Kidney (tissue), 22 donors: ENCODE measurements at places on chromosomes 7 and 10.

DNA sequence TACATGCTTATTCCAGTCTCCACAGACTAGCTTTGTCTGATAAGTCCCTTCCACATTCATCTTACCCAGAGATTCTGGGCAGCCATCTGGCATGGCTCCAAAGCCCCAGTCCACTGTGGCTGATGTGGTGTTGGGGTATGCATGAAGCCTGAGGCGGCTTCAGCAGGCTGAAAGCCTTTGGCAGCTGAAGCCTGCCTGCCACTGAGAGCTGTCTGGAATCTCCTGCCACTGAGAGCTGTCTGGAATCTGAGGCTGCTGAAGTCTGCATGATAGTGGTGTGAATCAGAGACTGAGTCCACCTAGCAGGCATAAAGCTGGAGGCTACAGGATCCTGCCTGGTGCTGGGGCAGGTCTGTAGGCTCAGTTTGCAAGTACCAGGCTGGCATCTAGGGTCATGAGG lies 87.1 kb downstream of the DYNC1I1 start:
- no peak for DNase-seq

DNA sequence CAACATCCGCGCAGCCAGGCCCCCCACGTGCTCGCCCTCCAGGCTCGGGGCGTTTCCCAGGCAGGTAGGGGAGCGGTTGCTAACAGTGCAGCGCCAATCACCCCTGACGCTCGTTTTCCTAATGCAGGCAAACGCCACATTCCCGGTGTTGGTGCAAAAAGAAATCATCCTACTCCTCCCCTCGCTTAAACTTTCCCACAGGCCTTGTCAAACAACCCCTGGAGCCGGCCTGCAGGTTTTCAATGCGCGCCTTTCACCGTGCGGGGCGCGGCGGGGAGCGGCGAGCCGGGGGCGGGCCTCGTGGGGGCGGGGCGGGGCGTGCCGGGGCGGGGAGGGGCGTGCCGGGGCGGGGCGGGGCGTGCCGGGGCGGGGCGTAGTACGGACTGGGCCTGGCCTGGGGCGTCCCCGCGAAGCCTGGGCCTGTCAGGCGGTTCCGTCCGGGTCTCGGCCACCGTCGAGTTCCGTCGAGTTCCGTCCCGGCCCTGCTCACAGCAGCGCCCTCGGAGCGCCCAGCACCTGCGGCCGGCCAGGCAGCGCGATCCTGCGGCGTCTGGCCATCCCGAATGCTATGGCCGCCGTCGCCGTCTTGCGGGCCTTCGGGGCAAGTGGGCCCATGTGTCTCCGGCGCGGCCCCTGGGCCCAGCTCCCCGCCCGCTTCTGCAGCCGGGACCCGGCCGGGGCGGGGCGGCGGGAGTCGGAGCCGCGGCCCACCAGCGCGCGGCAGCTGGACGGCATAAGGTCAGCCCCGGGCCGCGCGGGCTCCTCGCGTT lies at the start of gene ECHDC3:
TSS of gene ECHDC3 (plus strand) at position 374 of the 770 bp plus-strand sequence. CDS start at position 569, 195 bp downstream.
- DNase-seq: peak; percentile 42

DNA sequence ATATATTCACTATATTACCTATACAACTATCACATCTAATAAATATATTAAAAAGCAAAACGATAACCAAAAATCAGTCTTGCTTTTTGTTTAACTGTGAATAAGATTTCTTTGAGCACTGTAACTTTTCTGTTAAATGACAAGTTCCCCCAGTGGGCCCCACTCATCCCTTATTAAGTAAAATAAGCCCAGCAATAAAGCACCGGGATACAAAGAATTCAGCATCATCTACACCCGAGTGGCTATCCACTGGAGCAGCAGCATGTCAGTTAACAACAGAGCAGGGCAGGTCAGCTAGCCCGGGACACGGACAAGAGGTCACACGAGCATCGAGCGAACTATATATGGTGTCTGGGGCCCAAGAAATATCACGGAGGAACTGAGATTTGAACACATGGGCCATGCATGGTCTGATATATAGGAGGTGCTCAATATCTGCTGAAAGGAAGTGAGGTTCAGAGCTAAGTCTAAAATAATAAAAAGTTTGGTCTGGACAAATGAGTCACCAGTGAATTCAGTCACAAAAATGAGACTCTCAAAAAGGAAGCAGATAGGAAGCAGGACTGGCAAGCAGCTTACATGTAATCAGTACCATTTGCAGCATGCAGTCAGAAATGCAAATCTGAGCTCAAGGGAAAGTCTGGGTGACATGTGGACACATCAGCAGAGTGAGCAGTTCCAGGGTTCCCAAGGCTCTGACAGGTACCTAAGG lies 4.1 kb downstream of the ERCC6 start:
- DNase-seq: no peak

DNA sequence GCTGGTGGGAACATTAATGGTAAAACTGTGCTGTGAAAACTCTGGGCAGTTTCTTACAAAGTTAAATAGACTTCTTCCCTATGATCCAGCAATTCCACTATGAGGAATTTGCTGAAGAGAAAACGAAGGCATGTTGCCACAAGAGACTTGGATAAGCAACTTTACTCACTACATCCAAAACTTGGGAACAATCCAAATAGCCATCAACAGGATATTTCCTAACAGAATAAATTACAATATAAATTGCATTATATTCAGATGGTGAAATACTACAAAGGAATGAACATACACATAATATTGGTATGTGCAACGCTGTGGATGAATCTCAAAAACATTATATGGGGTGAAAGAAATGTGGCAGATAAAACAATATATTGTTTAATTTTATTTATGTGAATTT lies 21.4 kb upstream of the MKI67 start:
- no peak for DNase-seq

DNA sequence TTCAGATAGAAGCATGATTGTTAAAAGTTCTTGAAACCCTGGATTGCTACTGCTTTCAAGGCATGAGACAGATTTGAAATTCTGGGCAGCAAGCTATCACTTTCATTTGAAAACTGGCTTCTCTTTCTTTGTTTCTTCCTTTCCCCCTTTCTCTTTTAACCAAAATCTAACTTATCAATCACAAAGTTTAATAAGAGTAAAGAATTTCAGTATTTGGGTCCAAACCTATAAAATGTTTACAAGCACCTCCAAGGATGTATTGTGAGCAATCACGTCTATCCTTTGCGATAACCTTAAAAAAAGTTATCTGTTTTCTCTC lies 21.6 kb upstream of the RPA3 start:
- no peak for DNase-seq

- no peak for DNase-seq
Measured at GRCh38 chr7:108234281-108234680, 104.1 kb upstream of the LAMB4 start.

GRCh38 chr10:92573091-92573797 lies 649 bp downstream of the IDE start:
- peak; percentile 63 for DNase-seq

DNA sequence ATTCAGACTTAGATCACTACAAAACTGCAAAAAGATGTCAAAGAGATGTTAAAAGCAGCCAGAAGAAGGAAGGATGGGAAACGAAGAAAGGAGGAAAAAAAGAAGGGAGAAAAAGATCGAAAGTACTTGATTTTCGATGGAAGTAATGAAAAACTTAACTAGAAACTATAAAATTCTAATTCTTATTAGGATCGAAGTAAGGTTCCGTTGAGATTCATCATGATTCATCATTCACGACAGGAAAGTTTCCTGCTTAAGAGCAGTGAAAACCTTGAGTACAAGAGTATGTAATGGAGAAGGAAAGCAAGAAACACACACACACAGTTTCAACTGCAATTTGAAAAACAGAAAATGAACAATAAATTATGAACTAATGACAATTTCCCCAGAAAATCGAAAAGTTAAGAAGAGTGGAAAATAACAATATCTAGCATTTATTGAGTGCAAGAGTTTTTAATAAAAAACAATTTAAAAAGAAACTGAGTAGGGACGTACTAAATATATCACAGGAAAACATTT lies 1.1 kb upstream of the ING3 start:
- no peak for DNase-seq

DNA sequence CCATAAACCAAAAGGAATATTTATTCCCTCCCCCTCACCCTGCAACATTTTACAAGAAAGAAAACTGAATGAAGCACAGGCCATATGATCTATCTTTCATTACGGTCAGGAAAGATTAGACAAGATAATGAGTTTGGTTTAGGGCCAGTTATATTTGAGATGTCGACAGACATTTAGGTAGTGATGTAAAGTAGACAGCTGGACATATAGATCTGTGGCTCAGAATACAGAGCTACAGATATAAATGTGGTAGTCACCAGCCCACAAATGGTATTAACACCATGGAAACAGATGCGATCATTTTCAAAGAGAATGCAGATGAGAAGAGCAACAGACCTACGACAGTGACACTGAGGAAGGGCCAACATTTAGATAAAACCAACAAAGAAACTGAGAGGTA lies 142.5 kb downstream of the SRPK2 start:
- no peak for DNase-seq

- no peak for DNase-seq
Measured at GRCh38 chr10:52746169-52746568, 26.4 kb downstream of the MBL2 start.

GRCh38 chr7:11231190-11231589 lies 257.5 kb downstream of the PHF14 start:
- no peak for DNase-seq

- DNase-seq: no peak
Measured at GRCh38 chr10:8300925-8301324, 246.4 kb downstream of the GATA3 start.

GRCh38 chr7:73582664-73583202 lies 4.4 kb upstream of the TBL2 start:
- no peak for DNase-seq

DNA sequence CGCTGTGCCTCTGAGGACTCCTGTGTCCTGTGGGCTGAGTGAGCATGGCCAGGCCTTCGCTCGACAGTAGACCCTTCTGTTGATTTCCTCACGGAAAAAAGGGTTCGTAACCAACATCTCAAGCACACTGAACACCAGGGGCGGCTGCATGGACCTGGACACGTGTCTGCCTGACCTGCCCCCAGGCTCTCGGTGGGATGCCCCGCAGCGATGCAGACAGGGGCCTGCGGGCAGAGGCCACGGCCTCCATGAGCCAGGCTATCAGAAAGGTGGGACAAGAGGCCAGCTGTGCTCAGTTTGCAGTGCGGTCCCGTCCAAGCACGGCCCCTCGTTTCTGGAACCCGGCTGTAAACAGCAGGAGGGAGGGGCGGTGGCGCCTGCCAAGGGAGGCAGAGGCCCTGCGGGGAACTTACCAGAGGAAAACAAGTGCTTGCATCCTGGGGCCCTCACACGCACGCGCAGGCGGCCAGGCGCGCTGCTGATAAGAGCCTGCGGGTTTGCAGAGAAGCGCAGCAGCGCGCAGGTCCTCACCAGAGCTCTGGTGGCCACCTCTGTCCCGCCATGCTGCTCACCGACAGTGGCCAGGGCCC lies 10.6 kb downstream of the GPR146 start:
- DNase-seq: peak; percentile 85
